ENCODE measurements at places on chromosomes 2 and 18.

- DNase-seq = no peak
Measured at GRCh38 chr2:94622113-94622618, 249.1 kb upstream of the TEKT4 start.

DNA sequence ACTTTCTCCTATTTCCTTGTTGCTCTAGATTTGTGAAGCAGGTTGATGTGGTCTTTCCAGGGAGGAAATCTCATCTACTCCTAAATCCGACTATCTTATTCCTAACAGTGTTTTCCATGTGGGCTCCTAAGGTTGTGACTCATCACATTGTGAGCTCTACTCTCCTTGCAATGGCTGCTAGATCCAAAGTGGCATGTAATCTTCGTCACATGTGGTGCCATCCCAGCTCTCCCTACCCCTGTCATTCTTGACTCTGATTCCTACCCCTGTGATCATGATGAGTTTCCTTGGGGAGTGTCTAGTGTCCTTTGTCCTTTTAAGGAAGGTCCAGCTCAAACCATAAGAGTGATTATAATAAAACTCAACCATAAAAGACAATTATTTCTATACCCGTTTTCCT lies 47.3 kb upstream of the GULP1 start:
- DNase-seq = no peak

- no peak for DNase-seq
Measured at GRCh38 chr2:206987810-206988209, 48.5 kb downstream of the CPO start.

- DNase-seq = peak; percentile 84
Measured at GRCh38 chr2:1546023-1546591, 132.8 kb downstream of the TPO start.

DNA sequence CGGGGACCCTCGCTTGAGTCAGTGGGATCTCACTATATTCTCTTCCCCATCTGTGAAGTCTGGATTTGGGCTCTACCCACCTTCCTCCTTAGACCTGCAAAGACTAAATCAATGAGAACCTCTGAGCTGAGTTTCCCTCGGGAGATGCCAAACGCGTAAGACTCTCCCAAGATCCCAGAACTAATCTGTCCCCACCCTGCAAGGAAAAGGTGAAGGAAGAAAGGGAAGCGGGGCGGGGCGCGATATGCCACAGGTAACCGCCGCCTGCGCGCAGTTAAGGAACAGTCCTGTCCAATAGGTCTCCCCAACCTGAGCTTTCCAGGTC lies 780 bp downstream of the SRD5A2 start:
- DNase-seq = no peak

Data from NCI-H510A treated with DMSO at 0.1 percent for 48 hours (cell line).